T-helper 17 cell (primary cell): ENCODE measurements at places on chromosomes 13 and 19.

DNA sequence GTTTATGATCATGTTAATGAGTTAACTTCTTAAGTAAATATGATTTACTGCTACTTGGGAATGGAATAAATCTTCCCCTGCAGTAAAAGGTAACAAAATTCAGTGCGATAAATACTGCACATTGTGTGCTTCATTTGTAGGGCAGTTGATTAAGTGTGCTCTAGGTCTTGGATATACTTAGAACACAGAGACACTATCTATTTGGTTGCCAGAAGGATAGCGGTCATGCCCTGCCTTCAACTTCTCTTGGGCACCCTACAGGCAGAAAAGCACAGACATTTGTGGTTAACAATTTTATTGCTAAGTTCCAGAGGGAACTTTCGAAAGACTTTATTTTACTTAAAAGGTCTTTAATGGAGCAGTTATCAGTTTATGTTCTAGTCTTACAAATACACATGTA, 605.8 kb downstream of the PCDH9 start:
- H3K27ac ChIP-seq, result no peak overlapping the region
- no peak for DNase-seq
- no peak overlapping the region for H3K4me3 ChIP-seq
- no peaks in the 10 kb centered on the region for H3K4me1 ChIP-seq
- H3K27me3 ChIP-seq, result no peaks in the 10 kb centered on the region
- H3K36me3 ChIP-seq, result no peaks in the 10 kb centered on the region

DNA sequence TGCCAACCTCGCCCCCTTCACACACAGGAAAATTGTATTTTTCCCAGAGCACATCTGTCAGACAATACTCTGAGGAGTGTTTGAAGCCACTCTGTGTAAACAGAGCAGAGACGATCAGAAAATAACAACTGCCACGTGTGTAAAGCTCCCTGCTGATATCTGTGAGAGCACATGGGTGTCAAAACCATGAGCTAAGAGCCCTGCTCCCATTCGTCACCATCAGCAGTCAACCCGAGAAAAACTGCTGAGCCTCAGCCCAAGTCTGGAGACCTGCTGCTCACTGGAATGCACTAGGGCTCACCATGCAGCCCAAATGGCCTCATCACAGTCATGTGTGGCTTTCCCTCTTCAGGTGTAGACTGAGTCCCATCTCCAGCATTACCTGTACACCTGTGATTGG, 304.1 kb downstream of the FGF14 start:
- H3K4me1 ChIP-seq, result no peaks in the 10 kb centered on the region
- H3K4me3 ChIP-seq, result no peak overlapping the region
- H3K27me3 ChIP-seq, result no peaks in the 10 kb centered on the region
- no peak overlapping the region for H3K27ac ChIP-seq
- no peaks in the 10 kb centered on the region for H3K36me3 ChIP-seq
- DNase-seq, result no peak

DNA sequence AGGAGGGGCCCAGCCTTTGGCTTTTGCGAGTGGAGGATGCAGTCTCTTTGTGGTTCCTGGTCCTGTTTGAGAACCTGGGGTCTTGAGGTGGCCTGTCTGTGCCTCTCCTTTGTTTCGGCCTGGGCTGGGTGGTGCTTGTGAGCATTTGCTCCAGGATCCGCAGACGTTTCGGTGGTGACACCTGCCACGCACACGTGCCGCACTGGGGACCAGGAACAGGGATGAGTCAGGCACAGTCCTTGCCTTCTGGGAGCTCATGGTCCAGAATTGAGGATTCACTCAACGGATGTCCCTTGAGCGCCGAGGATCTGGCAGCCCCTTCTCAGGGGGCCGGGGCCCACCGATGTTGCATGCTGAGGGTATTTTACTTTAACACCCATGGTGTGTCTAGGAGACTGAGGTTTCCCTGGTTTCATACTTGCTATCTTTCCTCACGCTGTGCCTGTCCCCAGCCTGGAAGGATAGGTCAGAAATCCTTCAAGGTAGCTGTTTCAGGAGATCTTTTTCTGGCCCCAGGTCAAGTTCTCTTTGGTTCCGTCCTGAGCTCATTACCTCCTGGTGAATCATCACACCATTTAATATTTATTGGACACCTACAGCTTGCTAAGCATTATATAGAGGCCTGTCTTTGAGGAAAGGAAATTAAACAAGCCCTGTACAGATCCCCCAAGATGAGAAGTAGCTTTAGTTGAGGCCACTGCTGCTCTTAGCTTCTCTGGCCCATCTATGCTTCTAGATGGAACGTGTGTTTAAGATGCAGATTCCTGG, 5.1 kb downstream of the HDGFL2 start:
- peaks cover 2% of the 10 kb centered on the region for H3K36me3 ChIP-seq
- no peaks in the 10 kb centered on the region for H3K27me3 ChIP-seq
- peak overlapping the region; percentile 8 for H3K27ac ChIP-seq
- DNase-seq, result no peak
- H3K4me3 ChIP-seq, result no peak overlapping the region

- no peak overlapping the region for H3K4me3 ChIP-seq
- H3K27ac ChIP-seq, result no peak overlapping the region
- peaks cover 21% of the 10 kb centered on the region for H3K4me1 ChIP-seq
- H3K36me3 ChIP-seq, result no peaks in the 10 kb centered on the region
Measured at GRCh38 chr19:17314007-17314593, 4.7 kb downstream of the DDA1 start.

GRCh38 chr13:73803997-73804396, 330.2 kb downstream of the KLF12 start:
- H3K4me1 ChIP-seq, result peaks cover 8% of the 10 kb centered on the region
- H3K27ac ChIP-seq, result no peak overlapping the region
- H3K27me3 ChIP-seq, result no peaks in the 10 kb centered on the region
- H3K4me3 ChIP-seq, result no peak overlapping the region
- DNase-seq, result no peak

GRCh38 chr13:95073747-95074311, 227.4 kb downstream of the ABCC4 start:
- no peak for DNase-seq
- no peaks in the 10 kb centered on the region for H3K27me3 ChIP-seq
- H3K4me1 ChIP-seq, result no peaks in the 10 kb centered on the region
- no peak overlapping the region for H3K4me3 ChIP-seq

DNA sequence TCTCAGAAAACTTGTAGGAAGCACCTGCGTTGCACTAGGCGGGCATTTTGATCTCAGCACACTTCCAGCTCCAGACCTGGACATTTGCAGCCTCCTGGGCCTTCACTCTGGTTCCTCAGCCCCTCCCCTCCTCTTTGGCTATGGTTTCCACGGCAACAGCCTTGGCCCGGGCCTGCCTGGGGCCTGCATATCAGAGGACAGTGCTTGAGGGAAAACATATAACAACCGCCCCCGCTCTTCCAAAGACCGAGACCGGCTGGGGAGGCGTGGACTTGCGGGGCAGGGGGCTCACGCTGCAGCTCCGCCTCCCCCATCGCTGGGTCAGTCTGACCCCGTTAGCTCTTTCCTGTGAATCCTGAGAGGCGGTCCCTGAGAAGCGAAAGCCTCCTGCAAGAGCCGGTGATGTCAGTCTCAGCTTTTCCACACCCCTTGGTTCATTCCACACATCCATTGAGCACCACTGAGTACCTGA, 125.7 kb upstream of the PEG3 start:
- H3K27me3 ChIP-seq, result no peaks in the 10 kb centered on the region
- H3K36me3 ChIP-seq, result no peaks in the 10 kb centered on the region
- no peak overlapping the region for H3K27ac ChIP-seq

- DNase-seq, result no peak
- H3K36me3 ChIP-seq, result peaks cover 1% of the 10 kb centered on the region
Measured at GRCh38 chr19:50500060-50500752, 10.8 kb downstream of the JOSD2 start.

- peaks cover 10% of the 10 kb centered on the region for H3K4me1 ChIP-seq
- no peaks in the 10 kb centered on the region for H3K36me3 ChIP-seq
- H3K27me3 ChIP-seq, result peaks cover 6% of the 10 kb centered on the region
Measured at GRCh38 chr19:737591-738093, 13.3 kb upstream of the MISP start.

DNA sequence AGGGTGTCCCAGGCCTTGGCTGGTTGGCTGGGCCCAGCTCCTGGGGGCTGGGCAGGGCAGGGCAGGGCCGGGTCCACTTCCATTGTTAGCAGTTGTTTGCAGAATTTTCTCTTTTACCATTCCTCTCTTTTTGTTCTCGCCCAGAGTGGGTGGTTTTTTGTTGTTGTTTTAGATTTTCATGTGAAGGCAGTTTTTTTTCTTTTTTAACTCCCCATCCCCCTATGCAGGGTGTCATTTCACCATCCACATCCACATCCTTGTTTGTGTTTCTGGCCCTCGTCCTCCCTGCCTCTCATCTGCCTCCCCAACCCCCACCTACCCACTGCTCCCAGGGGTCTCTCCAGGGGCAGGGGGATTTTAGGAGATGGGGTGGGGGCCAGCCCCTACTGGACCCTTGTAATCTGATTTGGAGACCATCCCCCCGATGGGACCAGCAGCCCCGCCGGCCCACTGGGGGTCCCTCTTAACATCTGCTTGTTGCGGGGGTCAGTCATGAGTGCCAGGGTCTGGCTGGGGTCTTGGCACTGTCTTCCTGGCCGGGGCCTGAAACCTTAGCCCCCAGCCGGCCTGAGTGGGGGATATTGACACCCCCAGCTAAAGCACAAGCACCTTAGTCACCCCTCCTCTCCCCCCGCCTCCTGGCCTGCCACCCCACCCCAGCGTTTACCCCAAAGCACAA, 10.4 kb downstream of the STX10 start:
- no peak overlapping the region for H3K27ac ChIP-seq
- no peak overlapping the region for H3K4me3 ChIP-seq
- no peaks in the 10 kb centered on the region for H3K27me3 ChIP-seq
- no peak for DNase-seq

- H3K36me3 ChIP-seq, result no peaks in the 10 kb centered on the region
- H3K27ac ChIP-seq, result no peak overlapping the region
- no peak overlapping the region for H3K4me3 ChIP-seq
- H3K27me3 ChIP-seq, result peaks cover 12% of the 10 kb centered on the region
- no peak for DNase-seq
Measured at GRCh38 chr13:111855191-111855590, 211.8 kb upstream of the SOX1 start.

GRCh38 chr13:109628251-109628699, 158.1 kb downstream of the IRS2 start:
- no peak for DNase-seq
- H3K4me3 ChIP-seq, result no peak overlapping the region
- H3K27me3 ChIP-seq, result peaks cover 11% of the 10 kb centered on the region
- peaks cover 3% of the 10 kb centered on the region for H3K4me1 ChIP-seq
- no peaks in the 10 kb centered on the region for H3K36me3 ChIP-seq

DNA sequence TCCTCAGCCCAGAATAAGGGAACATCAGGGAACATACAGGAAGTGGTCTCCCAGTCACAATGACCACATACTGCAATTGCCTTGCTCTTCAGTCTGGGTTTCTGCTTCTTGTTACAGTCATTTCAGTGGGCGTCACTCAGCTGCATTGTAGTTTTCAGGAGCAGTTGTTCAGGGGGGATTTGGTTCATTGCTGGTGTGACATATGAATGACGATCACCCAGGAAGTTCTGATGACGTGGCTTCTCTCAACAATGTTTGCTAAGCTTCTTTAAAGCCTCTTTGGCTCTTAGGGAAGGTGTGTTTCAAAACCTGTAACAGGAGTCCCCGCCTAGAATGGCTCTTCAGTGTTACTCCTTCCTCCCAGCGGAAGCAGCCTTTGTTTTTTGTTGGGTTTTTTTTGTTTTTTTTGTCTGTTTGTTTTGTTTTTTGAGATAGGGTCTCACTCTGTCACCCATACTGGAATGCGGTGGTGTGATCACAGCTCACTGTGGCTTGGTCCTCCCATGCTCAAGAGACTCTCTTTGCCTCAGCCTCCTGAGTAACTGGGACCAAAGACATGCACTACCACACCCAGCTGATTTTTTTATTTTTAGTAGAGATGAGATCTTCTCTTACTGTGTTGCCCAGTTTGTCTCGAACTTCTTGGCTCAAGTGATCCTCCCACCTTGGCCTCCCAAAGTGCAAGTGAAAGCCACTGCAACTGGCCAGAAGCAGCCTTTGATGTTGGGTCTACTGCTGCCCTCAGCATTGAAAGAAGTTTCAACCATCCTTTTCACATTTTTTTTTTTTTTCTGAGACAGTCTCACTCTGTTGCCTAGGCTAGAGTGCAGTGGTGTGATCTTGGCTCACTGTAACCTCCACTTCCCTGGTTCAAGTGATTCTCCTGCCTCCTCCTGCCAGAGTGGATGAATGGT, 1.4 kb upstream of the SCEL start:
- H3K27ac ChIP-seq, result no peak overlapping the region
- DNase-seq, result no peak
- peaks cover 32% of the 10 kb centered on the region for H3K27me3 ChIP-seq
- H3K36me3 ChIP-seq, result peaks cover 3% of the 10 kb centered on the region
- no peaks in the 10 kb centered on the region for H3K4me1 ChIP-seq

DNA sequence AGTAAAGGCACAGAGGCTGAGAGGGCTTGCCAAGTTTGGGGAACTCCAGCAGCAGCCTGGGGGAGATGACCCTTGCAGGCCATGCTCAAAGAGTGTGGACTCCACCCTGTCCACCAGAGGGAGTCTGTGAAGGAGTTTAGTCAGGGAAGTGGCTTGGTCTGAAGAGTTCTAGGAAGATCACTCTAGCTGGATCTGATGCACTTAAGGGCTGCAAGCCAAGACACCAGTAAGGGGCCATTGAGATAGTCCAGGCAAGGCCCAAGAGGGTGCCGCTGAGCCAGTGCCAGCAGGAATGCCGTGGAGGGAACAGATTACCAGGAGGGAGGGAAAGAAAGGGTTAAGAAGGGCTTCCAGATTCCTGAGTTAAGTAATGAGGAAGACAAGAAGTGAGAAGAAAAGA, 68.7 kb downstream of the ZAR1L start:
- H3K27me3 ChIP-seq, result no peaks in the 10 kb centered on the region
- no peak for DNase-seq
- peaks cover 7% of the 10 kb centered on the region for H3K4me1 ChIP-seq
- H3K27ac ChIP-seq, result peak overlapping the region; percentile 74

- H3K36me3 ChIP-seq, result peaks cover 10% of the 10 kb centered on the region
- no peaks in the 10 kb centered on the region for H3K27me3 ChIP-seq
Measured at GRCh38 chr19:49613374-49613773, 22.4 kb downstream of the PRR12 start.

DNA sequence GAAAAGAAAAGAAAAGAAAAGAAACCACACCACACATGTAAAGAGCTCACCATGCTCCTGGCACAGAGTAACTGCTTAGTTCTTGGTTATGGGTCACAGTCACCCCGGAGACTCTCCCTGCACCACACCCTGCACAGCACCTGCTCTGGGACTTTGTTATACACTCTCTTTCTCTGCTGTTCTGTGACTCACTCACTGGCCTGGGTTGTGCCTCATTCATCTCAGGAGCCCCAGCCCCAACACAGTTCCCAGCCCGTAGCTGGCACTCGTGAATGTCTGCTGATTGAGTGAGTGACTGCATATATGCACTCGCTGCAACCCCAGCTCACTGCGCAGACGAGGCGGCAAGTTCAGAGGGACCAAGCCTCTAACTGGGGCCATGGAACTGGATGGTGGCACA, 22.9 kb upstream of the ZNF507 start:
- no peak for DNase-seq
- H3K4me1 ChIP-seq, result no peaks in the 10 kb centered on the region

GRCh38 chr13:97901716-97902115, 51.8 kb upstream of the IPO5 start:
- no peak overlapping the region for H3K4me3 ChIP-seq
- no peaks in the 10 kb centered on the region for H3K4me1 ChIP-seq
- H3K27ac ChIP-seq, result no peak overlapping the region
- H3K36me3 ChIP-seq, result no peaks in the 10 kb centered on the region
